ENCODE measurements at places on chromosomes 3 and 15.

DNA sequence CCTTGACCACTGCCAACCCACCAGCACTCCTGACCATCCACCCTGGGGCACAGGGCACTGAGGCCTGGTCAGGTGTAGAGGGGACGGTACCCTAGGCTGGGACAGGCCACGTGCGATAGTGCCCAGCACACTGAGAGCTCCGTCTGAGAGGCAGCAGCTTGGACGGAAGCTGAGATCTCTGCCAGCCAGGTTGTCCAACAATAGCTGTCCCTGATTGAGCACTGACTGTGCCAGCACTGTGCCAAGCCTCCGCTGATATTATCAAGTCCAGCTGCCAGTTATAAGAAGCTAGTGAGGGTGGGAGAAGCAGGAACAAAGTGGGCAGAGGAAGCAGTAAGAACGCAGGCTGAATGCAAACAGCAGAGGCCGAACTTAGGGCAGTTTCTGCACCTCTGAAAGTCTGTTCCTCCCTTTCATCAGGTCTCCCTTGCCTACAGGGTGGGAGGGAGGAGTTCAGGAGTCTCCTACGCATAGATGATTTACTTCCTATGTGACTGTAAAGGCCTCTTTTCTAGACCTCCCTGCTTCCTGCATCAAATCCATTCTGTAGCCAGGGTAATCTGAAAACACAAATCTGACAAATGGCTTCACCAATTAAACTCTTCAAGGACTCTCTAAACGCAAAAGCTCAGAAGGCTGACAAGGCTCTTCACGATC is 29.7 kb downstream of the MRPS11 start:
- no peak for DNase-seq

- DNase-seq = no peak
Observed at GRCh38 chr15:38991126-38991525, 426.5 kb upstream of the RASGRP1 start.

- DNase-seq = no peak
Observed at GRCh38 chr15:66038387-66039116, 169.3 kb downstream of the RAB11A start.

DNA sequence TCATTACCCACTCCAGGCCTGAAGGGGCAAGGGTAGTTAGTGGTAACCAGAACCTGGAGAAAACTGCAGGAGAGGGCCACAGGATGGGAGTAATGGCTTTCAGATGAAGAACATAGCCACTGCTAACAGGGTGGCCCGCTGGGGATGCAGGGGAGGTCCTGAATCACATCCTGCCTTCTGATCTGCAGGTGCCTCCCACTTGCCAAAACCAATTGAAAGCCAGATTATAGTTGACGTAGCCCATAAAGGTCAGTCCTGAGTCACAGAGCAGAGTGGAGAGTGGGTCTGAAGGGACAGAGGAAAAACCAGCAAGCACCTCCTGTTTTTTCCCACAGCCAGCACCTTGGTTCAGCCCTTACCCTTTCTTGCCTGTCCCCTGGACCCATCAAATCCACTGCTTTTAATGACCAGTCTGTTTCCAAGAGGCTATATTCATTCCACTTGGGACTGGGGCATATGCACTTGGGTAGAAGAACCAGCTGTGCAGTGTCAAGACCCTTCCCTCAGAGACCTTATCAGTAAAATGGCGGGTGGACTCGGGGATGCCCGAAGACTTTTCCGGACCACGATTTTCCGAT is 646 bp upstream of the SLC35G2 start:
- peak; percentile 45 for DNase-seq

DNA sequence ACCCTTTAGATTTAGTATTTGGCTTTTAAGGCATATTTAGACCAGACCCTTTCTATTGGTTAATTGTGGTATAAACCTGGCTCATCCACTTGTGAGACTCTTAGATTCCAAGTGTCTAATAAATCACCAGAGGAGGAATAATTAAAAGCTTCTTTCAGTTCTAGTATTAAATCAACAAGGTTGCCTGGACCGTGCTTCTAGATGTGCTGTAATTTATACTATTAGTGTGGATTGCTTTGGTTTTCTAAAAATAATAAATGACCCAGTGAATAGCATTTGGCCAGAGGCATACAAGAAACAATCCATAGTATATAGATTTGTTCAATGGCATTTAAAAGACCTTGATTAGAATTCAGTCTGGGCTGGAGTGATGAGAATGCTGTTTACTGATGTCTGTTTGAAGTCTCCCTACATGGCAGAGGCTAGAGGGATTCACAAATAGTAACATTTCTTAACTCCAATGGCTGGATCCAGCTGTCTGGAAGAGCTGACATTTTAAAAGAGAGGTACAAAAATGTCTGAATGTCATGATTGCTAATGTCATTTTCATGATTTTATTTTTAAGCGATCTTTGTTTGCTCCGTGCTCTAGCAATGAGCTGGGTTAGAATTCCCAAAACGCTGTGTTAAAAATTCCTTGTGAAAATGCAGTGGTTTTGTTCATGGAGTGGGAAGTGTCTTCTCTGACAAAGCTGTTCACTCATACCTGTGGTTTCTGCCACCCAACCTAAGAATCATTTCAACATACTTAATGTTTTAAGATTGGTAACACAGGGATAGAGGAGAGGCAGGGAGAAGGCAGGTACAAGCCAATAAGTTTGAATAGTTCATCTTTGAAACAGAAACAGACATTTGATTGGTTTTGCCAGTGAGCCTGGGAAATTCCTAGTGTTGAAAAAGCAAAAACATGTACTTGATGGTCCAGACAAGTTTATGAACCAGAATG is 89.9 kb downstream of the RBMS3 start:
- no peak for DNase-seq

GRCh38 chr3:56826831-56827722 is 25.3 kb upstream of the ARHGEF3 start:
- DNase-seq = peak; percentile 27

GRCh38 chr3:86867982-86868381 is 123.0 kb downstream of the VGLL3 start:
- no peak for DNase-seq

DNA sequence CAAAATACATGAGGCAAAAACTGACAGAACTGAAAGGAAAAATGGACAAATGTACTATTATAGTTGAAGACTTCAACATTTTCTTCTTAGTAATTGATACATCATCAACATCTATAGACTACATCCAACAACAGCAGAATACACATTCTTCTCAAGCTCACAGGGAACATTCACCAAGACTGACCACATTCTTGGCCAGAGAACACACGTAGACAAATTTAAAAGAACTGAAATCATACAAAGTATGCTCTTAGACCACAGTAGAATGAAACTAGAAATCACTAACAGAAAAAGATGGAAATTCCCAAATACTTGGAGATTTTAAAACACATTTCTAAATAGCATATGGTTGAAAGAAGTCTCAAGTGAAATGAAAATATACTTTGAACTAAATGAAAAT is 55.1 kb upstream of the NSMCE3 start:
- DNase-seq = no peak

All from activated CD4-positive, alpha-beta T cell treated with anti-CD3 and anti-CD28 coated beads, Interleukin-10, Interleukin-2, amounts not matched to agents 100 ng/mL and 50 ng/mL, durations not matched to agents 16 hours and 8 hours (primary cell).